Activated CD4-positive, alpha-beta T cell treated with anti-CD3 and anti-CD28 coated beads for 24 hours (primary cell): ENCODE measurements at places on chromosomes 3 and 15.

DNA sequence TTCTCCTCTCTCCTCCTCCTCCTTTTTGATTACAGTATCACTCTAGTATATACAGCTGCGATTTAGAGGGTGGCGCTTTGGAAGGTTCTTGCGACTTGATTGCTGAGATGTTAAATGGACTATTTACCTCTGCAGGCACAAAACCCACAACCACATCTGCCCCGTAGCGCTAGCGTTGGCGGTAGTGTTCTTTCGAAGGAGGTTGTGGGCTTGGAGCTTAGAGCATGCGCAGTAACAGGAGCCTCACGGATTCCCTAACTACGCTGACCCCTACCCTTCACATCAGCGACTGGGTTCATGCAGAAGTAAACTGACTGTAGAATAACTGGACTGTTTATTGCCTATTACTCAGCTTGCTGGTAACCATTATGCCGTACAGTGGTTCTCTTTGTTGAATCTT is 58.0 kb downstream of the CGGBP1 start:
- peak; percentile 2 for DNase-seq

GRCh38 chr3:182138393-182138792 is 426.7 kb downstream of the SOX2 start:
- no peak for DNase-seq

- no peak for DNase-seq
These were observed 12.9 kb downstream of the ISL2 start for GRCh38 chr15:76349301-76350070.

- DNase-seq = no peak
These were observed 241.3 kb upstream of the LRTM1 start for GRCh38 chr3:55169161-55169560.

GRCh38 chr3:31248563-31248992 is 284.1 kb upstream of the STT3B start:
- no peak for DNase-seq

DNA sequence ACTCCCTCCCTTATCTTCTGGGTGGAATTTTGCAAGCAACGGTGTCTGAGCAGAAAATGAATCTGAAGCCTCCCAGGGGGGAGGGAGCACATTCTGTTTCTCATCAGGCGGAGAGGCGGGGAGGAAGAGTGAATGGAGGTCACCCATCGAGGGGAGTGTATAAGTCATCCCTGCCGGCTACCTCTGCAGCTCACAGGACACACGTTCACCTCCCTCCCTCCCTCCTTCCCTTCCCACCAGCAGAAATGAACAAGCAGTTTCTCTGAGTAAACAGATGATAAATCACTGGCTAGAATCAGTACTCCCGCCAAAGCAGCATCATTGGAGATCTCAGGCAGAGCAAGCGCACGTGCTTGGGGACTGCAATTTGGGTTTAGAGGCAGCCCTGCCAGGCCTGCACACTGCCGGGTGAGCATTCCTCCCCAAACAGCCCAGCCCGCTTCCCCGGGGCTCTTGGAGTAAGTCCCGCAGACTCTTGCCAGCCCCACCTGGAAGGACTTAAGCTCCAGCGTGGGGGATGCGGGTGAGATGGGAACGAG is 38.3 kb downstream of the CPN2 start:
- DNase-seq = no peak
